Breast epithelium (tissue), 4 donors: ENCODE measurements at places on chromosomes 16 and 17. TPM values are rescaled to one million over a fixed set of nuclear protein-coding genes. Genes with fewer than 3 reads are reported as not detected.

DNA sequence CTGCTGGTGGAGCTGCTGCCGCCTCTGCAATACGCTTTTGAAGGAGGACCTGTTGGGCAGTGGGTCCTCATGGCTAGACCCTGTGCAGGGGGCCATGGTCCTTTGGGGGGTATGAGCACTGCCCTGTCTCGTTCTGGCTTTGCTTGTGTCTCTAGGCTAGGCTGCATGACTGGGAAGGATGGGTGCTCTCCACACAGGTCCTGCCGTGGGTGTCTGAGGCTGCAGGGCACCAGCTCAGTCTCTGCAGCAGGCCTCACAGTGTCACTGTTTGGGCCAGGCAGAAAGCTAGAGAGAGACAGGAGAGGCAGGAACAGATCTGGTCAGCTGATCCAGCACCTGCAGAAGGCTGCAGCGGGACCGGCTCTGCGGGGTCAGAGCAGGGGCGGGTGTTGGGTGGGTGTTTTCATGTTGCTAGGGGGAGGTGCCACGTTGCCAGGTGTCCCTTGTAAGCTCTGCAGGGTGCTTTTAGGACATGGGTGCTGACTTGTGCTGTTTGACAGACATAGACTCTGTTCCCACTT, 111.4 kb downstream of the SNX29 start:
- DNase-seq: peak; percentile 44

DNA sequence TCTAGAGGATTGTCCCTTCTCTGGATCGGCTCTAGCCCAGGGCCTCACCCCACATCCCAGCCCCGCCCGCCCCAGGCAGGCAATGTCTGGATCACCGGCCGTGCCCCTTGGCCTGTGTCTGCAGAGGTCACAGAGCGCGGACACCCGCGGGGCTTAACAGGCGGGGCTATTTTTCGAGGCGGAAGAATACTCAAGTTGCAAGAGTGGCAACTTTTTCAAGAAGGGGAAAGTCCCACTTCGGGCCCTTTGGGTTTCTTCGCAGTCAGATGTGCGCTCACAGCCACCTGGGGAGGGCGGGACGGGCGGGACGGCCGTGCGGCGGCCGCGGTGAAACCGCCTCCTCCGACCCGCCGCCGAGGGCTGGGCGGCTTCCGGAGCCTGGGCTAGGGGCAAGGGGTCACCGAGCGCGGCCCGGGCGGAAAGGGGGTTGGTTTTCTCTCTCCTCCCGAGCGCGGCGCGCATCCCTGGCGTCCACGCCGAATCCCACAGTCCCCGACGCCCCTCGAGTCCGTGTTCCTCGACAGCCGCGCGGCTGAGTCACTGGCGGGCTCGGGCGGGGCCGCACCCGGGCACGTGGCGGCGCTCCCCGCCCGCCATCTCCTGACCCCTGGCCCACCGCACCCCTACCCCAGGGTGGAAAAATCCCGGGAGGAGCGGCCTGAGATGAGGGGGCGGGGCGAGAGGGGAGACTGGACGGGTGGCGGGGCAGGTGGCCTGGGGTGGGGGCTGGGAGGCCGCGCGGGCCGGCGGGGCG, 1.2 kb upstream of the PFN1 start:
- DNase-seq: peak; percentile 59

DNA sequence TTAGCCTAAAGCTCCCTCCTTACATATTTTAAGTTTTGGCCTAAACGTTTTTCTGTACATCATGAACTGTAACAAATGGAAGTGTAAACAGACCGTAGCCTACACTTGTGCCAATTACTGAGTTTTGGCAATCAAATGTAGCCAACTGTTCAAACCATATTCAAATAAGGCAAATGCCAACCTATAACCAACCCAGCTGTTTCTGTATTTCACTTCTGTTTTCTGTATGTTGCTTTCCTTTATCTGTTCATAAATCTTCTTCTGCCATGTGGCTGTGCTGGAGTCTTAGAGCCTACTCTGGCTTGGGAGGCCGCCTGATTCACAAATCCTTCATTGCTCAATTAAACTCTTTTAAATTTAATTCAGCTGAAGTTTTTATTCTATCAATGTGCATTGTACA, 6.9 kb upstream of the C16orf78 start:
- no peak for DNase-seq

PYDC1 gene
- total RNA-seq: not detected

GRCh38 chr17:32258383-32259140, 7.1 kb upstream of the RHBDL3 start:
- no peak for DNase-seq

DNA sequence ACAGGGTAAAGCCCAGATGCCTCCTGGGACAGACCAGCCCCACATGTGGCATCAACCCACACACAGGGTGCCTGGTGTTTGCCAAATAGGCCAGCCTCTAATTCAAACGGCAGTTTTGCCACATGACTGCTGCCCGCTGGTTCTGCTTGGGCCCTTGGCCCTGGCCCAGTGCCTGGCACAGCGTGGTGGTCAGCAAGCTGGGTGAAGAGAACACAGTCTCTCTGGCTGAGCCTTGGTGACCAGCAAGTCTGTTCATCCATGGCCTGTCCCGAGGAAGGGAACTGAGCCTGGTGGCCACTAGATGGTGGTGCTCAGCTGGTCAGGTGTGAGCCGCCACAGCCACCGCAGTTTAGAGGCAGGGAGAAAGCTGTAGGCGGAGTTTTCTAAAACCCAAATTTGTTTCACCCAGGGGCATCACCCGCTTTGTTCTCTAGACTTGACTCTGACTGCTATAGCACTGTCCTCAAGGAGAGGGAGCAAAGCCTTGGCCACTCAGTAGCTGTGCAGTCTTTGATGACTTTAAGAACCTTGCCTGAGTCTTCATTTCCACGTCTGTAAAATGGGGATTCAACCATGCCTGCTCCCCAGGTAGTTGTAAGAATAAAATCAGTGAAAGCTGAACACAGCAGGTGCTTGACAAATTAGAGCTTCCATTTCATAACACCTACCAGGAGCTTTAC, 4.7 kb upstream of the GFAP start:
- peak; percentile 81 for DNase-seq

PYCARD gene
- 50.2 TPM for total RNA-seq

SLC38A8 gene
- total RNA-seq: not detected

DNA sequence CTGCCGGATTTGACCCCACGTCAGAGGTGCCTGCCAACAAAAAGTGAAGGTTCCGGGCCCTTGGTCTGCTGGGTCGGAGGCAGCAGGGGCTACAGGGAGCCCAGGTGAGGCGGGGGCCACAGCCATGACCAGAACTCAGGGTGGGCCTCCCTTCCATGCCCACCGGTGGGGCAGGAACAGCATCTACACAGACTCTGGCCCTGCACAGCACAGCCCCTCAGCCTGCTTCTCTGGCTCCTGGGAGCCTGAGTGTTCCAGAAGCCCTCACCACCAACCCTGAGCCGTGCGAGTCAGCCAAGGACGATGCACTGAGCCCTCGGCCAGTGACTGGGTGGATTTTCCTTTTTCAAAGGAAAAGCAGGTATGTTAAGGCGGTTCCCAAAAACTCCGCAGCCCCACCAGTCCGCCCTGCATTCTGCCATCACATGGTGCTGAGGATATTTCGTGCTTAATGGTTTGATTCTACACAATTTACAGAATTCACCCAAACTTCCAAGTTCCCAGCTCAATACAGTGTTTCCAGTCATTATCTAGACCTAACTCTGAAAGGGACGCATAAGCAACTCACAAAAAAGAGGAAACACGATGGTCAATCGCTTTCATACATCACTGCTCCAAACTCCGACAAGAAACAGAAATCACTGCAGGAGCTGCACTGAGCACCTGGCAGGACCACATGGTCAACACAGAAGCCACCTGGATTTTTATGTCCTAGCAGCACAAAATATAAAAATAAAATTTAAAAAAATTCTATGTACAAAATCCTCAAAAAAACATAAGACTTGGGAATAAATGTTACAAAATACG, 19.4 kb upstream of the C16orf95 start:
- DNase-seq: no peak

- DNase-seq: peak; percentile 95
Observed at GRCh38 chr17:79074649-79075445, at the start of gene ENGASE. TSS of gene ENGASE (plus strand) at chr17:79074824. CDS start at chr17:79074945, 121 bp downstream.

HID1 gene
- total RNA-seq: 46.5 TPM

DNA sequence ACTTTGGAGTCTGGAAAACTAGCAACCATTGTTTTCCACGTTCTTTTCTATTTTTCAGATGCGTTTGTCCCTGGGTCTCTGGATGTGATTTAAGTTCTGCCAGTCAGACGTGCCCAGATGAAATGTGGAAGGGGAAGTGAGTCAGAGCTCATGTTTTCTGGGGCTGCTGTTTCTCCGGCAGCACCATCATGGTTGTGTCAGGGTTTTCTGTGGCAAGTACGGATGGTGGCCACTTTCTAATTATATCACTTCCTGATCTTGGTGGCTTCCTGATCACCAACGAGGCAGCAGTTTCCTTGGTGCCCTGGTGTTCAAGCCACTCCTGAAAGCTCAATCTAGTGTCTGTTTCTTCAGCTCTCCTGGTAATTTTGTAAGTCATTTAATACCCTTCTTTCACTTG, 31.4 kb upstream of the PMFBP1 start:
- no peak for DNase-seq

DNA sequence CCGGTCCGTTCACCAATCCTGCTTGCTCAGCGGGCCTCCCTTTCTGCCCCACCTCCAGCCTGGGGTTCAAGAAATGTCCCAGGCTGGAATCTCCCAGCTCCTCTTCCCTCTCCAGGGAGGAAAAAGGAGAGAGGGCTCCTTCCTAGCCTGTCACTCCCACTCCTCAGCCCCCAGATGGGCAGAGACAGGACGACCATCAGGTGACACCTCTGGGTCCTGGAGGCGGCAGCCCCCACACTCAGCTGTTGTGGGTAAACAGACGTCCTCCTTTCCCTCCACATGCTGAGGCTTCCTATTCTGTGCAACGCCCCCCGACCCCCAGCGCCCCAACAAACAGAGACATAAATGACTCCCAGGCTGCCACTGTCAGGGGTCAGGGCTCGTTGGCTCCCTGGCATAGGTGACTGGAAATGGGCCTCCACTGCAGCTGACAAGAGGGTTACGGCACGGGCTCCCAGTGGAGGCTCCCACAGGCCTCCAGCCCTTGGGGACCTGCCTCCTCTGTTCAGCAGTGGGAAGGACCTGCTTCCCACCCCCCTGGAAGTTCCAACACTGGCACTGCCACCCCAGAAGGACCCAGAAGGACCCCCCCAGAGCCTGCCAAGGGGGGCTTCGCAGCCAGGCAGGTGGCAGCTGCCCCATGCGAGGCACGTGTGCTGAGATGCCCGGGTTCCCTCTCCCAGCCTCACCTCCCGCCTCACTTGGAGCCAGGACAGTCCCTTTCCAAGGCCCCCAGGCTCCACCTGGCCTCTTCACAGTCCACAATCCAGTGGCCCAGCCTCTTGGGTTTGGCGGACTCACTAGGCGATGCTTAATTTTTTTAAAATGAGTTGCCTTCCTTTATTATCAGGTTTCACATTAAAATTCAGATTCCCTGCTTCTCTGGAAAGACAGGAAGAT, 232.3 kb downstream of the KATNIP start:
- no peak for DNase-seq

WFDC1 gene
- 0.16 TPM for total RNA-seq

MEOX1 gene
- total RNA-seq: 11.0 TPM

DNA sequence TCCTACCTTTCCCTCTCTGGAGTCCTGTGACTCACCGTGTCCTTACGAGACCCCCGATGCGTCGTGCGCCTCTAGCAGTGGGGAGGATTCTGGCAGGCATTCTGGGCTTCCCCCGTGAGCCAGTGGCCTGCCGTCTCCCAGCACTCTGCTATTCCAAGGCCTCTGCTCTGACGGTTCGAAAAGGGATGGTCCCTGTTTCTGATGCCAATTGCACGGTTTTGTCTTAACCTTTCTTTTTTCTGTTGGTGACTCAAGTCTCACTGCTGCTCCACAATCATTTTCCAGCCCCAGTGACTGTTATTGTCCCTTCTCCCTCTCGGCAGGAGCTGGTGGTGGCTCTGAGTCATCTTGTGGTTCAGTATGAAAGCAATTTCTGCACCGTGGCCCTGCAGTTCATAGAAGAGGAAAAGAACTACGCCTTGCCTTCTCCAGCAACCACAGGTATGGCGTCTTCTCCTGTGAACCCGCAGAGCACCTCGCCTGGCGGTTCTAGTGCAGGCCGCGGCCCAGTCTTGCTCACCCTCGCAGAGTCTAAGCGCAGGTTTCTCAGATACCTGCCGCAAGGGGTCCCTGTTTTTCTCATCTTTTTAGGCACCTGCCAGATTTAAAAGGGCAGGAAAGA, 100.1 kb upstream of the CHMP6 start:
- DNase-seq: peak; percentile 51

KRTAP2-2 gene
- not detected for total RNA-seq

GRCh38 chr17:72976971-72977770, 115.3 kb downstream of the SLC39A11 start:
- DNase-seq: no peak

DNA sequence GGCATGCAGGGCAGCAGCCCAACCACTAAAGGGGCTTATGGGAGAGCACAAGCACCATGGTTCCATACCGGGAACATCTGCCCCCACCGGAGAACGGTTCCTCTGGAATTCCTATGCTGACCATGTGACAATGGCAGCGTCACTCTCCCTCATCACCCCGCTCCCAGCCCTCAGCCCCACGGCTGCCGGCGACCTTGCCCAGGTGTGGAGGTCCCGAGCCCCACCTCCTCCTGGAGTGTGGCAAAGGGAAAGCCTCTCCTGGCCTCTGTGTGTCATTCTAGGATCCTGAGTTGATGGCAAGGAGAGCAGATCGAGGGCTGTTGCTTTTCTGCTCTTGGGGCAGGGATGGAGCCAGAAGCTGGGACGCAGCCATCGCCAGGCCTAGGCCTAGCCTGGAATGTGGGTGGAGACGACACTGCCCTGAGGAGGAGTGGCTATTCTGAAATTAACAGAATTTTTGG, 17.8 kb upstream of the RNPS1 start:
- DNase-seq: no peak

IL21R gene
- total RNA-seq: 0.16 TPM

DNA sequence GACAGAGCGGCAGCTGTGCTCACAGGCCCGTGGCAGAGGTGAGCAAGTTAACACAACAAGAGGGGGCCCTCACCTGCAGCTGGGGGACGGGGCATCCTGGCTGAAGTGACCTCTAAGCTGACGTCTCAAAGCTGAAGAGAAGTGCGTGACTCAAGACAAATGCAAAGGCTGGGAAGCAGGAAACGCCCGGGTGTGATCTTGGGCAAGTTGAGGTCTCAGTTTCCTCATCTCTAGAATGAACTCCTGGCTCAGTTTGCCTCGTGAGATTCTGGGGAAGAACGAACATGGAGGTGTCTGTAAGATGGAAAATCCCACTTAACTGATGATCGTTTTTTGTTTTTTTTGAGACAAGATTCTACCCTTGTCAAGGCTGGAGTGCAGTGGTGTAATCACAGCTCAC, 40.1 kb upstream of the C1QL1 start:
- DNase-seq: no peak

LDHD gene
- total RNA-seq: 17.6 TPM

DNA sequence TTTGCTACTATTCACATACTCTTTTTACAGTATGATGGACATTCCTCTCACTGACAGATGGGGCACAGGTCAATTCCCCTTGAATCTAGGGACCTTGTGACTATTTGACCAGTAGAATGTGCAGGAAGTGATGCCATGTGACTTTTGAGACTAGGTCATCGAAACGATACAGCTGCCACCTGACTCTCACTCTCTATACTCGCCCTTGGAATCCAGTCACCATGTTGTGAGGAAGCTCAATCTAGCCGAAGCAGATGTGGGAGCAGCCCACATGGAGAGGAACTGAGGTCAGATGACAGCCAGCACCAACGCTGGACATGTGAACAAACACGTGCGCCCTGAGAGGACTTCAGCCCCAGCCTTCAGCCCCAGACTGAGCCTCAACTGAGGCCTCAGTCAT, 148.2 kb upstream of the CDC42EP4 start:
- DNase-seq: no peak

- peak; percentile 78 for DNase-seq
Observed at GRCh38 chr17:40803617-40804082, 3.9 kb upstream of the KRT28 start.

GRCh38 chr16:64866021-64866420, 255.8 kb downstream of the CDH11 start:
- DNase-seq: no peak
